COR-L47 (cell line): ENCODE measurements at places on chromosomes 2 and 18.

DNA sequence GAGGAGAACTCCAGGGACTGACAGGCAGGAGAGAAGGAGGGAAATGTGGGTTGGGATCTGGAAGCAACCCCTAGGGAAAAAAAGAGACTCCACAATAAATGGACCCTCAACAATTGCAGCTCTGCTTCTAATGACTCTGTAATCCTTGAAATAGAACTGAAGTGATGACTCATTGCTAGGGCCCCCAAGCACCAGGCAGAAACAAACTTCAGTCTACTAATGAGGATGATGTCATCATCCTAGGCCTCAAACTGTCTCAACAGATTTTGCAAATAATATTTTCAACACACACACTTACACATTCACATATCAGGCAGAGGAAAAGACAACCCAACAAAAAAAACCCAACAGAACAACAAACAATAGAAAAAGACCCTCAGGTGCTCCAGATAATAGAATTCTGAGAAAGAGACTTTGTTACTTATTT is 143.3 kb downstream of the HDAC4 start:
- no peak for DNase-seq

DNA sequence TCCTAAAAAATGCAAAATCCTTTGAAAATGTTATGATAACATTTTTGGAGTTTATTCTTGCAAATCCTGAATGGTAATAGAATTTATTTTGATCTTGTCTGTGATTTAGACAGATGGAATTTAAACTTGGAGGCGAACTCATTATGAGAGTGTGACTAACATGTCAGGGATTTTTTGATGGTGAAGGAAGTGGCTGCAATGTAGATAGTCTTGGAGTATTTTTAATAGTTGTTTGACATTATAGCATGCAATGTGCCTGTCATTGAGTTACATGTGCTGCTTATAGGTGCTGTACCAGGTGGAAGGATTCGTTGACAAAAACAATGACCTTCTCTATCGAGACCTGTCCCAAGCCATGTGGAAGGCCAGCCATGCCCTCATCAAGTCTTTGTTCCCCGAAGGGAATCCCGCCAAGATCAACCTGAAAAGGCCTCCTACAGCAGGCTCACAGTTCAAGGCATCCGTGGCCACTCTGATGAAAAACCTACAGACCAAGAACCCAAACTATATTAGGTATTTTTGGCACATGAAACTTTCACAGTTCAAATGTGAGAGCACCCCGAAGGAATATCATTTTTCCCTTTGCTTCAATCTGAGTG is 141.8 kb downstream of the MYO1B start:
- no peak for DNase-seq

DNA sequence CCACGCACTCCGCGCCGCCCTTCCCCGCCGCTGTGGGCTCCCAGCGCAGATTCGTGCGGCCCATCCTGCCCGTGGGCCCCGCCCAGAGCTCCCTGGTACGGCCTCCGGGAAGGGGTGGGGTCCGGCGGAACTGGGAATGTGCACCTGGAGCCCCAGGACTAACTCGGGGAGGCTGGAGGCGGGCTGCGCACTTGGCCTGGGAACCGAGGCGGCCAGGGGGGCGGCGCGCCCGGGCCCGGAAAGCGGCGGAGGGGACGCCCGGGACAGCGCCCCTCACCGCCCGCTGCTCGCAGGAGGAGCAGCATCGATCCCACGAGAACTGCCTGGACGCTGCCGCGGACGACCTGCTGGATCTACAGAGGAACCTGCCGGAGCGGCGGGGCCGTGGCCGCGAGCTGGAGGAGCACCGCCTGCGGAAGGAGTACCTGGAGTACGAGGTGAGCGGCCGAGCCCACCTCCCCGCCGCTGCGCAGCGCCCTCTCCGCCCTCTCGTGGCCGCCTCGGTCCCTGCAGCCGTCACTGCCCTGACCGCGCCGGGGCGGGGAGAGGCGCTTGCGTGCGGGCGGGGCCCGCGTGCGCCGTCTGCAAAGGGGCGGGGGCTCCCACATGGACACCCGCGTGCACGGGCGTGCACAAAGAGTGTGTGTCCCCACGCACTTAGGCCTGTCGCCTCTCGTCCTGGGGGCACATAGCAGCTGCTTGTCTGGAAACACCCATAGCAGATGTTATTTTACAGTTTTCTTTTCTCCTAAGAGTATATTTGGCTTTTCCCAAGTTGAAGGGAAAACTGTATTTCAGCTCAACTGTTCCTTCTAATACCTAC is 25.2 kb downstream of the PSD4 start:
- peak; percentile 84 for DNase-seq

- peak; percentile 84 for DNase-seq
Measured at GRCh38 chr2:240819858-240820606, at the start of gene KIF1A. KIF1A (minus strand) TSS chr2:240820219; CDS start chr2:240797752, 22,467 bp downstream.

DNA sequence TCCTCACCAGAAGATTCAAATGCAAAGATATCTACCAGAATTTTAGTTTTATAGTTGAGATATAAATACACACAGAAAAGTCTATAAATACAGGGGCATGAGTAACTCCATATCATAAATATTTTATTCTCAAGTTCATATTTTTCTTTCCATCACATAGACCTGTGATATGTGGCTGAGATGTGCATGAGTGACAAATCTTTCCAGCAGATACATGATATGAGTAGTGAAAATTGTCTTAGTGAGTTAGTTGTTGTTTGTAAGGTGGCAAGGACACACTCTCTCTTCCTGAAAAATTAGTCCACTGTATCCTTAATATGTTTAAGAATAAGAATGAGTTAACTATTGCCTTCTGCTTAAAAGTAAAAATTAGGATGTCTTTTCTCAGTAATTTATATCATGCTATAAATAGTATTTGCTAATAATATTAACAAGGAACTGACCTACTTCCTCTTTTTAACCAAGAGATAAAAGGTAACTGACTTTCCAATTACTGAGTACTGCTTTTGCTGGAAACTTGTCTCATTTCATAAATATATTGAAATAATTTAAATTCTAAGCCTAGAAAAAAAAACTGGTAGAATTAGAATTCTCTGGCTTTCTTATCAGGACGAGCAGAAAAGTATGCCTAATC is 85.2 kb upstream of the SESTD1 start:
- no peak for DNase-seq

- no peak for DNase-seq
Measured at GRCh38 chr2:235390108-235390815, 103.6 kb upstream of the AGAP1 start.

DNA sequence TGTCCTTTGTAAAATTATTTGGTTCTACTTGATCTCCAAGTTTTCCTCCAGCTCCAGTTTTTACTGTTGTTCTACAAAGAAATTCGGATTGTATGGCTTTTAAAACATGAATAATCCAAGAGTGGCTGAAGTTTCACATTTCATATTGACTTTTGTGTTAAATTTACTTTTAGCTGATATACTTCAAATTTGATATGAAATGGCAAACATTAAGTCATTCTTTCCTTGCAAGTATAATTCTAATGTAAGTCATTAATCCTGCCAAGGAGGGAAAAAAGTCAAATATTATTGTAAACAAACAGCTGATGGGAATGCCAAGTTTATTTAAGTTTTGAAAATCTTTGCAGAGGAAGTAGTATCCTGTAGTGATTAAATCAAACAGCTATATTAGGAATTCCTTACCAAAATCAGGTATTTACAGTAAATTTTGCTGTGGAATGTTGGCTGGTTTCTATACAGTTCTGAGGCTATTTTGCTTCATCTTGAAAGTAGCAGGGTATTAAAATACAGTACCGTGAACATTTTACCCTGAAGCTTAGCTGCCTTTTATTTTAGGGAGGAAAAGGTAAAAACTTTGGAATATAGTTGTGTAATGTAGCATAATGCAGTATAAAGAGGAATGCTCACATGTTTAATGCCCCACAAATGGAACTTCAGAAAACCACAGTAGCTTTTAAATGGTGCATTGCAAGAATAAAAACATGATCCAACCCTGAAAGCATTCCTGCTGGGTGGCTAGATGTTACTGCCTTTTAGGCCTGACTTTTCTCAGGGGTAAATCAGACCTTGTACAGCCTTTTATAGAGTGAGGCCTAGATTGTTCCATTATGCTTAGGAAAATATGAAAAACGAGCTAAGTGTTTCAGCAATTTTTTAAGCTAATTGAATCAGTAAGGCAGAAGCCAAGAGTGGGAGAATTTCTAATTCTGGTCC is 62.7 kb upstream of the NT5C1B start:
- no peak for DNase-seq

DNA sequence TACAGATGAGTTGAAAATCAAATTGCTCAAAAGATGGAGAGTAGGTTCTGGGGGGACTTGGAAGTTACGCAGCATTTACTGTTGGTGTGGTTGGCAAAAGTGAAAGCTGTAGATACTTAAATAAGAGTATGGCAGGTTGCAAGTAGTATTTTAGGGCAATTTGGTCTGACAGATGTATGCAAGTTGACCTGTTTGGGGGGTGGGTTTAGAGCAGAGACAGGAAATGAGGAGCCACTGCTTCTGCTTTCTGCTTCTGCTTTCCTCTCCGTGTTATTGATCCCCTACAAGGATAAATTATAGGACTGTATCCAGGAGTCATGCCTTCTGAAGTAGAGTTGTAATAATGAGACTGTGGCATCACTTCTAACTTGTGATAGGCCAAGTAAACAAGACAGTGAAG is 71.2 kb downstream of the EPAS1 start:
- no peak for DNase-seq

DNA sequence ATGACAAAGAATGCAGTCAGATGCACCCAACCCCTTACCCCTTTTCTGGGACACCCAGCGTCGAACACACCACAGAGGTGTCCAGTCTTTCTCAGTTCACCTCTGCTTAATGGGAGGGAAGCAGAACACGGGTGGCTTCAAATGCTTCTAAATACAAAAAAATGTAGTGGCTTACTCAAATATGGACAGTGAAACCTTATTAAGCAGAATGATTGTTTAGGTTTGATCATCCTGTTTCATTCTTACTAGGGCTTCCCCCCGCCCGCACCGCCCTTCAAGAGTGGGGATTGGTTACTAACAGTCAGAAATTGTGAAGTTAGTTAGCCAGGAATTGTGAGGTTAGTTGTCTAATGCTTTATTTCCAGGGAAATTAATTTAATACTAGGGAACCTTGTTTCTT is 21.6 kb downstream of the ATG16L1 start:
- no peak for DNase-seq

DNA sequence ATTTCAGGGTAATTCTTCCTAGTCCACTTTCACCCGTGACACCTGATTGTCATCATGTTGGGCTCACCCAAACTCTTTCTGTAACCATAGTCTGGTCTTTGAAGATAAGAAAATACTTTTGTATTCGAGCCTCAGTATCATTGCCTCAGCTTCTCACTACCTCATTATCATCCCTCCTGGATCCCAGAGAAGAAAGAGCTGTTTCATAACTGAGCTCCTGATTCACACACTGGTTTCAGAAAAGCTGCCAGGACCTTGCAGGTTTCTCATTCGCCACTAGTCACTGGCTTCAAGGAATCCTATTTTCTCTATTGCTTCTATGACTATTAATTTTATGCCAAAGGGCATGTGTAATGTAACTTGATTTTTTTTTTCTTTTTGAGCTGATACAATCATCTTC is 2.9 kb upstream of the CRIM1 start:
- DNase-seq = no peak

DNA sequence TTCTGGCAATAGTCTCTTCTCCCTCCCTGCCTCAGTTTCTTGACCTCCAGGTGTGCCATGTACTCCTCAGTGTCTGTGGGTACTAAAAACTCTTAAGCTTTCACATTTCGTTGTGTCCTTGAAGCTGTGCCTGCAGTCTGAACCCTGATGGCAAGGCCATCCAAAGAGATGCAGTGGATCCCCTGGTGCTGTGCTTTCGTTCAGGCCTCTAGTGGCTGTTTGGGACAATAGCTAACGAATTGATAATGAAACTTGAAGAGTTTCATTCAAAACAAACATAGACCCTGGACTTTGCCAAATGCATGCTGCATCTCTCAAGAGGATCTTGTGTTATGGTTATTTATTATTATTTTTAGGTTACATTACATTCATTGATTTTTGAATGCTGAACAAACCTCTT is 523.1 kb upstream of the FSIP2 start:
- no peak for DNase-seq

DNA sequence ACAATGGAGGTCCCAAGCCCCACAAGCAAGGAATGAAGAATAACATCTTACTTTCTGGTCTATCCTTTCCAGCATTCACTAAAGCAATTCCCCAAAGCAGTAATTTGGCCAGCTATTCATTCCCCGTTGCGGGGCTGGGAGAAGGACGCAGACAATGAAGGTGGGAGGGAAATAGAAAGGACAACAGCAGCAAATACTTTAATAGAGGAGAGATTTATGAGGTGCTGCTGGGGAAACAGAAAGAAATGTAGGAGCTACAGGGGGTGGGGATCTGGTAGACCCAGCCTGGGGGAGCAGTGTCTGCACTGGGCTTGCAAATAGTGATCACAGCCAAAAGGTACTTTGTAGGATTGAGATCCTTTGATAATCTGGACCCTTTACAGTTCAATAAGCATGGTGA is 13.9 kb upstream of the ATL2 start:
- DNase-seq = no peak

DNA sequence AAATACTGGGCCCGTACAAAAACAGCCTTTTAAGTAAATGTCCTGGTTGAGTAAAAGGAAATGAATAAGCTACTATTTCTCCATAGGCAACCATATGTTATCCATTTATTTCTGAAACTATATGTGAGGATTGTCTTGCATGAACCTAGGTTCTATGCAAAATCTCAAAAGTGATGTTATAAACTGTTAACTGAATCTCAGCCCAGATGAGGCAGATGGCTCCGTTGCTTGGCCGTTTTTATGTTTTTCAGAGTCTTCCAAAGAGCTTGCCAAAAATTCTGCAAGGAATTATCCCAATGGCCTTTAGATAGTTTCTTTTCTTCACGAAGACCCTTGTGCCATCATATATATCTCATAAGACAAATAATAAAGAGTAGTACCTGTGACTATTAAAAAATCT is 1669.5 kb upstream of the DDX18 start:
- DNase-seq = no peak

GRCh38 chr2:73915437-73915993 is 11.2 kb upstream of the DGUOK start:
- DNase-seq = no peak

DNA sequence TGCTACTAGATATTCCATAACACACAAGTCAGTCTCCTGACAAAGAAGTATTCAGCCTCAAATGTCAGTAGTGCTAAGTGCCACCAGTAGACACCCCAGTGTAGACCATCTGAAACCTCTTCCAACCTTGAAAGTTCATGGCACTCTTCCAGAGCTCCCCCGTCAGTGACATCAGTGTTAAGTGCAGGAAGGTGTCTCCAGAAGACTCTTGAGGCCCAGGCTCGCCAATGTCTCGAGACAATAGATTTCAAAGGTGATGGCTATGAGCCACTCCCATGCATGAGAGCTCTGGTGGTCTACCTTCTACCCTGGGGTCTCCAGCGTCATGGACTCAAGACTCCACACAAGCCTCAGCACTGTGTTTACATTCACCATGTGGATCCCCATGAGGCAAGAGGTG is 183.8 kb downstream of the SMAD2 start:
- DNase-seq = no peak
